ENCODE measurements at places on chromosomes 3 and 15.

DNA sequence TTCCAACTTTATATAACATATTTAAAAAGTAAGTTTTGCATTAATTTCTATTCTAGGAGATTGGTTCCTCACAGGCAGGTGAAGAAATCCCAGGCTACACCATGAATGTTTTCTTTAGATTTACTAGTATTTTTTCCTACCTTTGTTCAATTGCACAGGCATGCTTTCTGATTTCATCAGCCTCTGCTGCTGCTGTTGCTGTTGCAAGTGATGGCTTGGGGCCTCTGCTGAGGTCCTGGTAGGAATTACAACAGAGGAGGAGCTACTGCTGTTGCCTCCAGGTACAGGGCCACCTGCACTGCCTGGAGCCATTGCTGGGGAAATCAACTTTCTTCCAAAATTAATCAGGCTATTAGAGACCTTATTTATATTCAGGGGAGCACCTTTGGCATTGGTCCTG lies 353.3 kb downstream of the PLCL2 start:
- DNase-seq = no peak

GRCh38 chr3:64332459-64333350 lies 107.4 kb upstream of the PRICKLE2 start:
- DNase-seq = no peak

DNA sequence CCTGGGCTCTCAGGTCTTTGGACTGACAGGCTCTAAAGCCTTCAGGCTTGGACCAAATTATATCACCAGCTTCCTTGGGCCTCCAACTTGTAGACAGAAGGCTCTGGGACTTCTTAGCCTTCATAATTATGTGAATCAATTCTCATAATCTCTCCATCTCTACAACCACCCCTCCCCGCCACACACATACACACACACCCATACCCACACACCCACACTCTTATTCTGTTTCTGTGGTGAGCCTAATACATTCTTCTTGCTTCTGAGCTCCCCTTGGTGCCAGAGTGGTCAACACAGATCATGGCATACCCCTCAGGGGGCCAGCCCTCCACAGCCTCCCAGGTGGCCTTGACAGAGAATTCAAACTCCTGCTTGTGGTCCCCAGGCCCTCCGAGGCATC lies 5.6 kb upstream of the NUP210 start:
- DNase-seq = no peak

DNA sequence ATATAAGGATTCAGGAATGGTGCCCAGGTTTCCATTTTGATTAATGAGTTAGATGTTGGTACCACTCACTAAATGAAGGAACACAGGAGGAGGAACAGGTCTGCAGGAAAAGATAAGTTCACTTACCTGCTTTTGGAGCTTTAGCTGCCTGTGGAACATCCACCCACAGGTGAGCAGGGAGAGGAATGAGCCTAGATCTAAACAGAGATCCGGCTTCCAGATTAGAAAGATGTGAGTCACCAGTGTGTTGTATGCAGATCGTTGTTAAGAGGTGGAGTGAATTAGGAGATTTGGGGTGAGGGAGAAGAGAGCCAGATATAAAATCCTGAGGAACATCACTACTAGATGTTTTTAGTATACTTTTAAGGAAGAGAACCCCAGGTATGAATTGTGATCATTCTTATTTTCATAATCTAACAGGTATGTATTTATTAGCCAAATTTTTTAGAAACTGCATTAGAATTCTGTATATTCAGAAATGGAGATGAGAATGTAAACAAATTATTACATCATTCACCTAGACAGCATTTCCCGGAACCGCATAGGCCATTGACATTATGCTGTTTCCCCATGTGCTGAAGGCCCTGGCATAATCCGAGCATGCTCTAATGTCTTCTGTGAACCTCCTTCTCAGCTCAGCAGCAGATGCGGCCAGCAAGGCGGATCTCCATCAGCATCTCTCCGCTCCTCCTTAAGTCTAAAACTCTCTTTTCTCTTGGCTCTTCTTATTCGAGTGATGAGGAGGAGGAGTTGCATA lies 118.2 kb downstream of the KLHL25 start:
- DNase-seq = no peak

GRCh38 chr15:52337198-52337853 lies 41.7 kb upstream of the MYO5C start:
- no peak for DNase-seq

GRCh38 chr3:138199851-138200250 lies 12.8 kb downstream of the ARMC8 start:
- no peak for DNase-seq

DNA sequence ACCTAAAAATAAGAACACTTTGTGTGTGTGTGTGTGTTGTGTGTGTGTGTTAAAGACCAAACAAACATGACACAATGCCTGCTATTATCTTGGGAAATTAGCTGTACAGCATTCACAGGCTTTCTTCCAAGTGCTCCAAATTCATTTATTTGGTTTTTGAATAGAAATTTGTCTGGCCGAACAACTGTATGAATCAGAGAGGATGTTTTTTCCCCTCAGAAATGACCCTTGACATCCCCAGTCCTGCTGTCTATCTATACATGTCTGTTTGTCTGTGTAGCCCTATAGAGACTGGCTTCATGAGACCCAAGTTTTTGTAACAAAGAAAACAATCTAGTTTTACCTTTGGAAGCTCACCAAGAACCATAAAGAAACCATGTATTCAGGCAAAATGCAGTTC lies 549.8 kb downstream of the NSUN3 start:
- no peak for DNase-seq

GRCh38 chr3:126528419-126528799 lies 4.5 kb downstream of the CHST13 start:
- DNase-seq = no peak

GRCh38 chr3:155861476-155862183 lies 7.4 kb upstream of the SLC33A1 start:
- DNase-seq = no peak

GRCh38 chr3:72461787-72462186 lies 386.5 kb downstream of the SHQ1 start:
- DNase-seq = no peak

GRCh38 chr3:126307591-126308393 lies 49.4 kb downstream of the KLF15 start:
- DNase-seq = no peak

GRCh38 chr3:29695201-29695600 lies 414.3 kb downstream of the RBMS3 start:
- DNase-seq = no peak

GRCh38 chr3:52328536-52329080 lies 12.5 kb downstream of the DNAH1 start:
- no peak for DNase-seq

GRCh38 chr15:69056365-69056764 lies 41.9 kb downstream of the NOX5 start:
- DNase-seq = no peak

DNA sequence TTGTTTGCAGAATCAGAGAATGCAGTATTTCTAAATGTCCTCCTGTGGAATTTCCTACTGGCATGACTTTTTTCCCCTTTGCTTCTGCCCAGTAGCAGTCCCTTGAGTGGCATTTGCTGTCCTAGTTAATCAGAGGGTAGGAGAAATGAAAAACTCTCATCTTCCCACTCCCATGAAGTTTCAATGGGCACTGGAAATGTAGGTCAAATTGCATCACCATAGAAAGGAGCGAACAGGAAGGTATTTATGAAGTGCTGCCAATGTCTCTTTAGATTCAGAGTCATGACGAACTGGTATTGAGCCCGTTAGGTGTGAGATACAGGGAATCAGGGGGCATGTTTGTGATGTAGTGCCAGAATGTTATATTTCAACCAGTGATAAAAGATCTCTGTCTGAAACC lies 23.2 kb downstream of the ATXN7 start:
- DNase-seq = no peak

DNA sequence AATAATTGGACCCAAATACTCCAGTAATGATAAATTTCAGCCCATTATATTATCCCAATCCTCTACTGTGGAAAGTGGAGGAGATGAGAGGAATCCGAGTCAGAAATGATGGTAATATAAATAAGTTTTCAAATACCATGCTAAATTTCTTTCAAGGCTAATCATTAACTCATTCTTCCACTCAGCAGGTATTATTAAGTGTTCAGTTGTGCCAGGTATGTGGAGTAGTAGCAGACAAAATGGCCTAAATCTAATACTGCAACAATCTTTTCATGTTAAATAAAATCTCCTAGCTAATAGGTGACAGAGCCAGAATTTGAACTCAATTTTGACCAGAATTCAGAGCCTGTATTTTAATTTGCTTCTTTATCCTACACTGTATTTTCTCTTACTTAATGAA lies 538.6 kb upstream of the ROBO2 start:
- no peak for DNase-seq

- DNase-seq = peak; percentile 34
These were observed 759 bp upstream of the ARID3B start for GRCh38 chr15:74540161-74540760.

GRCh38 chr3:123331006-123331405 lies 117.9 kb downstream of the ADCY5 start:
- no peak for DNase-seq

GRCh38 chr3:24389108-24390090 lies 105.3 kb downstream of the THRB start:
- peak; percentile 42 for DNase-seq

- no peak for DNase-seq
These were observed 69.0 kb downstream of the HMG20A start for GRCh38 chr15:77489647-77490046.

GRCh38 chr3:42101048-42101447 lies 9.9 kb downstream of the TRAK1 start:
- DNase-seq = no peak

GRCh38 chr3:15825016-15825415 lies 27.2 kb upstream of the ANKRD28 start:
- DNase-seq = no peak

DNA sequence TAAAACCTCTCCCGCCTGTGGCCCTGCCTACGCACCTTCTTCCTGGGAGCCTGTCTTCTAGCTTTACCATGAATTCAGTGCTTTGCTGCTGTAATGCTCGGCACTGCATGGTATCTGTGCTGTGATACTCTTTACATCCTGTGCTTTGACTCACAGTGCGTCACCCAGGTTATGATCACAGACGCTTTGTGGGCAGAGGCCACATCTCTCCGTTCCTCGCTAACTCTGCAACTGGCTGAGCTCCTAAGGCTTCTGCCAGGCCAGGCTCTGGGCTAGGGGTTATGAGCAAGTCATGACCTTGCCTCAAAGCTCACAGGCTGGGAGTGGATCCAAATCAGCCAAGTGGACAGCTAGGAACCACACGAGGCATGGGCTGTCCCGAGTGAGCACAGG lies 23.2 kb downstream of the SPTBN5 start:
- no peak for DNase-seq

DNA sequence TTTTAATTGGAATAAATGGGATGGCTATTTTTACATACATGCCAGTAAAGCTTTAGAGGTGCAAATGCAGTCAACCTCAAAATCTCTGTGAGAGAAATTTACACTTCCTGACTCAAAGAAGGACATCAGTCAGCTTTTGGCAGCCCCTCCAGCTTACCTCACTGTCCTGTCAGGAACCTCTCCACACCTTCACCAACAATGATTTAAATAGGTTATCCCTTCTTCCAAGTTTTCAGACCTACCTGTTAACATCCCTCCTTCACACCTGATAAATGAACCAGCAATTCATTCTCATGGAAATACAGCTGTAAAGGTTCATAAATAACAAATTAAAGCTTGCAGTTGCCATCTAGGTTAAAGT lies 286.1 kb downstream of the SHOX2 start:
- no peak for DNase-seq

DNA sequence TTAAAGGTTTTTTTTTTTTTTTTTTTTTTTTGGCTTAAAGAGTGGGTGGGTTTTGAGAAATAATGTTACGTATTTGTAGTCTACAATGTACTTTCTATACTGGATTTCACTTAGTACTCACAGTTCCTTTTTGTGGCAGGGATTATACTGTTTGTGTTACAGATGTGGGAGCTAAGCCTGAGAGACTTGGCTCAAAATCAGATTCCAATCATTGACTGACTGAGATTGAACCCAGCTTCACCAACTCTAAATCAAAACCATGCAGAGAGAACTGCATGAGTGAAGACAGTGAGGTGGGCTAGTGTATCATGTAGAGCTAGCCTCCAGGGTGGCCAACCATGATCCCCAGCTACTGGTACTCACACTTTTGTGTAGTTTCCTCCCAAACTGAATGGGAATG lies 68.0 kb downstream of the TMEM108 start:
- DNase-seq = no peak

GRCh38 chr15:92877416-92877815 lies 22.7 kb upstream of the CHD2 start:
- DNase-seq = no peak

DNA sequence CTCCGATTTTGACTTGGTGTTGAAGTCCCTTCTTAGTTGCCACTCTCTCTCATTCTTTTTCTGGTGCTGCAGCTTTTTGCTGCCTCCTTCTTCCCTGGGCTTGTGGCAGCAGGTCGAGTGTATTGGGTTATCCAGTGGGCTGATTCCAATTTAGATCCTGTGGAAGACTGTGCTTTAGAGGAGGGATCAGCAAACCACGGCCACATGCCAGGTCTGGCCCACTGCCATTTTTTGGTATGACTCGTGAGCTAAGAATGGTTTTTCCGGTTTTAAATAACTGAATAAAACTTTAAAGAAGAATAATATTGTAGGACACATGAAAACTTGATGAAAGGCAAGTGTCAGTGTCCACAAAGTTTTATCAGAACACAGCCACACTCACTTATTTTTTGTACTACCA lies 330.5 kb downstream of the ROBO2 start:
- no peak for DNase-seq

GRCh38 chr15:33476076-33476475 lies 165.3 kb downstream of the RYR3 start:
- no peak for DNase-seq

DNA sequence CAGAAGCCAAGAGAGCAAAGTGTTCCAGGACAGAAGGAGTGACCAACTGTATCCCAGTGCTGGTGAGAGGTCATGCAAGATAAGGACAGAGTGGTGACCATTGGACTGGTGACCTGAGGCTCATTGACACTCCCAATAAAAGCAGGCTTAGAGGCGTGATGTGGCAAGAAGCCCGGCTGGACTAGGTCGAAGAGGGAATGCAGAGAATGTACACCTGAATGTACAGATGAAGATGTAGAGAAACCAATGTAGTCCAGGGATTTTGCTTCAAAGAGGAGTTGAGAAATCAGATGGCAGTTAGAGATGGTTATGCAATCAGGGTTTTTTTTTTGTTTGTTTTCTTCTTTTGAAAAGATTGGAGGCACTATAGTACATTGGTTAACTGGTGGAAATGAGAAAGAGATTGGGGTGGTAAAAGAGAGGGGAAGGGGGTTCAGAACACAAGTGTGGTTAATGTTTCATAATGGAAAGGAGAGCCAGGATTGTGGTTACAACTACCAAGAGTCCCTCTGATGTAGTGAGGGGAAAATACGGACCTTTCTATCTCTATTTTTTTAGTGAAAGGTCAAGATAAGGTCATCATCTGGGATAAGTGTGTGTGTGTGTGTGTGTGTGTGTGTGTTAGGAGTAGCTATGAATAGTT lies 23.3 kb downstream of the ST3GAL6 start:
- no peak for DNase-seq

DNA sequence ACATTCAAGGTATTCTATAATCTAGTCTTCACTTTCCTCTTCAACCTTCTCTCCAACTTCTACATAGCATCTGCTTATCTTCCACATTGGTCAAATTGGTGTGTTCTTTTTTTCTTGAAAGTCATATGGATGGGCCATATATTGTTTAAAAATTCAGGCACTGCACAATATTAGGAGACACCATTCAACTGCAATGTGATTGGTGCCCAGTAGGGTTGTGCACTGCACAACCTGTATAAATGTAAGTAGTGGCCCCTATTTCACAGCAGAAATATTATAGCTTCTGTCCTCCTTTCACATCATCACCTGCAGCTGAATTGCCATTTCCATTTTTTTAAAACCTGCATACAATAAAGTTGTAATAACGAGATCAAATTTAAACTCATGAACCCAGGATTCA lies 18.1 kb upstream of the GOLIM4 start:
- no peak for DNase-seq
